Tibial nerve (tissue), 4 donors: ENCODE measurements at places on chromosomes 16 and 17. TPM values are rescaled to one million over a fixed set of nuclear protein-coding genes. Genes with fewer than 3 reads are reported as not detected.

GRCh38 chr16:69424935-69425784 lies 741 bp downstream of the CYB5B start:
- H3K36me3 ChIP-seq = no peaks in the 10 kb centered on the region
- H3K27me3 ChIP-seq = no peaks in the 10 kb centered on the region
- peak overlapping the region; percentile 34 for H3K27ac ChIP-seq
- peaks cover 4% of the 10 kb centered on the region for H3K4me1 ChIP-seq
- H3K4me3 ChIP-seq = peak overlapping the region; percentile 88

GRCh38 chr17:1713878-1714426 lies 3.8 kb upstream of the TLCD2 start:
- H3K36me3 ChIP-seq = no peaks in the 10 kb centered on the region
- H3K4me3 ChIP-seq = peak overlapping the region; percentile 65

DNA sequence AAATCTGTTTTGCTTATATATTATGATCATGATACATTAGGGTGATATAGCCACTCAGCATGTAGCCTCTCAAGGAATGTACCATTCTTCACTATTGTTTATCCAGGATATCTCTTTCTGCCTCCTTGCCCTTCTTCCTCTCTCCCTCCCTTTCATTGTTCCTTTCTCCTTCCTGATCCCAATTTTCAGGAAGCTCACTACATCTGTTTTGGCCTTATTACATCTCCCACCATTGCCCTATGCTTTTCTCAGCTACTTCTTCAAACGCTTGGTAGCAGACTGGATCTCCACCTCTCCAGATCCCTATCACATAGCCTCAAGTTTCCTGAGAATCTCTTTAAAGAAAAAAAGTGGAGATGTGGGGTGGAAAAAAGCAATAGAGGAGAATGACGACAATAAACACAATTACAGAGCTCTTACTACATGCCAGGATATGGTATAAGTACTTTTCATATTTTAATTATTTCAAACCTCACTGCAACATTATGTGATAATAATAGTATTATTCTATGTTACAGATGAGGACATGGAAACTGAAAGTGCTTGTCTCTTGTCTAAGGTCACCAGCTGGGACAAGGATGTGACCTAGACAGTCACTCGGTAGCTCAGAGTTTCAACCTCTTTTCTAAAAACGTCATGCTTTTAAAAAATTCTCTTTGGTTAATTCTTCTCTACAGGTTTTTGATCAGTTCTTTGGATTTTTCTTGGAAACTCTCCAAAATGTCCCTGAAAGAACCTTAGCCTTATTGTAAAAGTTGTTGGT lies 959.1 kb downstream of the CDH11 start:
- H3K36me3 ChIP-seq = no peaks in the 10 kb centered on the region
- no peak overlapping the region for H3K27ac ChIP-seq
- no peak overlapping the region for H3K4me3 ChIP-seq
- no peak for DNase-seq

GRCh38 chr17:59642565-59642964 lies 22.9 kb downstream of the CLTC start:
- H3K27me3 ChIP-seq = no peaks in the 10 kb centered on the region
- DNase-seq = no peak
- H3K4me1 ChIP-seq = no peaks in the 10 kb centered on the region
- H3K4me3 ChIP-seq = no peak overlapping the region

DNA sequence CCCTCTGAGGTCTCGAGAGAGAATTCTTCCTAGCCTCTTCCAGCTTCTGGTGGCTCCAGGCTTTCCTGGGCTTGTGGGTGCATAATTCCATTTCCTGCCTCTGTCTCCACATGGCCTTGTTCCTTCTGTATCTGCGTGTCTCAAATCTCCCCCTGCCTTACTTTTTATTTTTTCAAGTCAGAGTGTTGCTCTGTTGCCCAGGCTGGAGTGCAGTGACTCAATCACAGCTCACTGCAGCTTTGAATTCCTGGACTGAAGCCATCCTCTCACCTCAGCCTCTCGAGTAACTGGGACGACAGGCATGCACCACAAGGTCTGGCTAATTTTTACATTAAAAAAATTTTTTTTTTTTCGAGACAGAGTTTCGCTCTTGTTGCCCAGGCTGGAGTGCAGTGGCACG lies 120.6 kb downstream of the SHISA9 start:
- H3K27ac ChIP-seq = no peak overlapping the region
- H3K4me1 ChIP-seq = no peaks in the 10 kb centered on the region
- H3K36me3 ChIP-seq = no peaks in the 10 kb centered on the region
- no peaks in the 10 kb centered on the region for H3K27me3 ChIP-seq
- DNase-seq = no peak

DNA sequence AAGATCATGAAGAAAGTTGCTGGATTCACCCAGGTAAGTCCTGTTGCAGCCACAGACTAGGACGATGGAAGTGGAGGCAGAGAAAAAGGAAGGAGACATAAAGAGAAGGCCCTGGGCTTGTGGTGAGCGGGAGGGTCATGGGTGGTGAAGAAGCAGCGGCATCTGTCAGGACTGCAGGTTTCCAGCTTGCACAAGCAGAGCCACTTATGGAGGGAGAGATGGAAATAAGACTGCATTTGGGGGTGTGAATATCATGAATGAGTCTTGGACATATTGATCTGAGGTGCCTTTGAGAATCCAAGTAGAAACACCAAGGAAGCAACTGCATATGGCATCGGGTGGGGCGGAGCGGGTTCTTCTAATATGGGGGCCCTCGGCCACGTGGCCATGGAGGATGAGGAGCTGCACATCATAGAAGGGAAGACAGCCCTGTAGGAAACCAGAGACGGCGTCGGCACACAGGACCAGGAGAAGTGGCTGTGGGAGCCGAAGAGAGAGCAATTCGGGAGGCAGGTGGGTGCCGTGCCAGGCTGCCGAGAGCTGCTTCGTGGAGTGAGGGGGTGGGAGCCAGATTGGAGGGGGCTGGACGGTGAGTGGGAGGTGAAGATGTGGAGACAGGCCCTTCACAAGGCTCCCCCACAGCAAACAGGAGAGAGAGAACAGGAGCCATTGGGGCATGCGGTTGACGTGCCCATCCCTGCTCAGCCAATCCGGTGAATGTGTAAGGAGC lies 243.5 kb downstream of the GSG1L start:
- no peak for DNase-seq
- H3K36me3 ChIP-seq = no peaks in the 10 kb centered on the region
- H3K4me1 ChIP-seq = no peaks in the 10 kb centered on the region
- H3K27ac ChIP-seq = no peak overlapping the region

DNA sequence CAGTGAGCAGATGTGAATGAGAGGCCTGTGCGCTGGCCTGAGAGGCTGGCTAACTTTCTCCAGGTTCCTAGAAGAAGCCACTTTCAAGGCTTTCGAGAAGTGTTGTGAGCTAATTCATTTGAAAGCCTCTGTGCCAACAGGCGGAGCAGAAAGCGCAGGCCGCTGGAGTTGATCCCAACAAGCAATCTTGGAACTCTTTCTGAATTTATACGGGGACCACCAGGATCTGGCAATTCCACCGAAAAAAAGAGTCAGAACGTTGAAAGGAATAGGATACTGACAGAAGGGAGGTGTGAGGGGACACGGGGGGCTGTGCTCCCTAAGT lies 71.3 kb upstream of the METRNL start:
- H3K4me3 ChIP-seq = no peak overlapping the region
- no peak overlapping the region for H3K27ac ChIP-seq
- no peaks in the 10 kb centered on the region for H3K4me1 ChIP-seq
- H3K27me3 ChIP-seq = no peaks in the 10 kb centered on the region
- no peaks in the 10 kb centered on the region for H3K36me3 ChIP-seq

DNA sequence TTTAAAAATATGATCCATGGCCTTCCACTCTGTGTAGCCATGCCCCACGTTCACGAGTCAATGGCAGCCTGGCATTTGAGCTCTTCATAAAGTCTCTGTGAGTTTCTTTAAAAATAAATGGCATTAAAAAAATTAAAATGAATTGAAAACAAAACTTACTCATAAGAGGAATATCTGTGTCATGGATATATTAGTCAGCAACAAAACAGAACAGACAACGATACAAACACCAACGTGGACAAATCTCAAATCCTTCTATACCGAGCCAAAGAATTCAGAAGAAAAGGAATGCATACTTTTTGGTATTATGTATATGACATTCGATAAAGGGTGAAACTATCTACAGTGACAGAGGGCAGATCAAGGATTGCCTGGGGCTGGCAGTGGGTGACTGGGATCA lies 8.2 kb upstream of the CMIP start:
- no peak overlapping the region for H3K27ac ChIP-seq
- no peak overlapping the region for H3K4me3 ChIP-seq
- DNase-seq = no peak
- no peaks in the 10 kb centered on the region for H3K36me3 ChIP-seq

GRCh38 chr17:46837521-46837920 lies 13.9 kb upstream of the WNT9B start:
- no peak overlapping the region for H3K4me3 ChIP-seq
- no peak for DNase-seq
- H3K4me1 ChIP-seq = no peaks in the 10 kb centered on the region
- H3K27me3 ChIP-seq = no peaks in the 10 kb centered on the region
- H3K27ac ChIP-seq = no peak overlapping the region
- H3K36me3 ChIP-seq = no peaks in the 10 kb centered on the region

- DNase-seq = no peak
- peaks cover 42% of the 10 kb centered on the region for H3K4me1 ChIP-seq
- H3K27ac ChIP-seq = no peak overlapping the region
- no peaks in the 10 kb centered on the region for H3K36me3 ChIP-seq
Measured at GRCh38 chr17:49512296-49513043, 17.4 kb downstream of the NGFR start.

GRCh38 chr16:52366983-52367382 lies 180.0 kb downstream of the TOX3 start:
- H3K27ac ChIP-seq = no peak overlapping the region
- no peaks in the 10 kb centered on the region for H3K27me3 ChIP-seq
- no peaks in the 10 kb centered on the region for H3K4me1 ChIP-seq
- no peak overlapping the region for H3K4me3 ChIP-seq

GRCh38 chr16:62549875-62550274 lies 513.6 kb upstream of the CDH8 start:
- no peak for DNase-seq
- no peaks in the 10 kb centered on the region for H3K27me3 ChIP-seq
- no peak overlapping the region for H3K4me3 ChIP-seq

- H3K27ac ChIP-seq = no peak overlapping the region
- no peak for DNase-seq
- H3K4me3 ChIP-seq = no peak overlapping the region
- H3K4me1 ChIP-seq = peaks cover 6% of the 10 kb centered on the region
- peaks cover 91% of the 10 kb centered on the region for H3K36me3 ChIP-seq
Measured at GRCh38 chr16:30666681-30667080, 8.4 kb downstream of the FBRS start.

DNA sequence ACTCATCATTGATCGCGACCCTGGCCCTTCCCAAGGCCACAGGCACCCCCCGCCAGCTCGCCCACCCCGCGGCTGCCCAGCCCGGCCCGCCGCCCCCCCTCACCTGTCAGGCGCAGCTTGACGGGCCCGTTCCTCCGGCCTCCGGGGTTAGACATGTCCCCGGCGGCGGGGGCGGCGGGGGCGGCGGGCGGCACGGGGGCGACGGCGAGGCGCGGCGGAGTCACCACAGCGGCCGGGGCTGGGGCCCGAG lies 456 bp downstream of the SMURF2 start:
- H3K36me3 ChIP-seq = no peaks in the 10 kb centered on the region
- no peaks in the 10 kb centered on the region for H3K27me3 ChIP-seq
- DNase-seq = no peak
- peak overlapping the region; percentile 54 for H3K4me3 ChIP-seq
- H3K4me1 ChIP-seq = peaks cover 7% of the 10 kb centered on the region

DNA sequence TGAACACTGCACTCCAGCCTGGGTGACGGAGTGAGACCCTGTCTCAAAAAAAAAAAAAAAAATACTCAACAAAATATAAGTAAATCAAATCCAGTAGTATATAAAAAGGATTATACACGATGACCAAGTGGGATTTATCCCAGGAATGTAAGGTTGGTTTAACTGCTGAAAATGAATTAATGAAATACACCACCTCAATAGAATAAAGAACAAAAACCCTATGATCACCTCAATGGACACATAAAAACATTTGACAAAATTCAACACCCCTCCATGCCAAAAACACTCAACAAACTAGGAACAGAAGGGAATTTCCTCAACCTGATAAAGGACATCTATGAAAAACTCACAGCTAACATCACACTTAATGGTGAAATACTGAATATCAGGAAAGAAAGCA lies 6.6 kb downstream of the MIS12 start:
- H3K4me3 ChIP-seq = no peak overlapping the region
- no peaks in the 10 kb centered on the region for H3K27me3 ChIP-seq
- no peak overlapping the region for H3K27ac ChIP-seq
- peaks cover 12% of the 10 kb centered on the region for H3K4me1 ChIP-seq
- no peak for DNase-seq

GRCh38 chr17:3318336-3318735 lies 20.2 kb upstream of the OR3A1 start:
- H3K36me3 ChIP-seq = no peaks in the 10 kb centered on the region
- H3K4me3 ChIP-seq = no peak overlapping the region
- no peaks in the 10 kb centered on the region for H3K27me3 ChIP-seq
- no peak for DNase-seq

GRCh38 chr17:62965174-62965685 lies 805 bp upstream of the TANC2 start:
- no peaks in the 10 kb centered on the region for H3K36me3 ChIP-seq
- H3K27me3 ChIP-seq = no peaks in the 10 kb centered on the region
- peaks cover 16% of the 10 kb centered on the region for H3K4me1 ChIP-seq
- DNase-seq = no peak
- H3K4me3 ChIP-seq = peak overlapping the region; percentile 22

DNA sequence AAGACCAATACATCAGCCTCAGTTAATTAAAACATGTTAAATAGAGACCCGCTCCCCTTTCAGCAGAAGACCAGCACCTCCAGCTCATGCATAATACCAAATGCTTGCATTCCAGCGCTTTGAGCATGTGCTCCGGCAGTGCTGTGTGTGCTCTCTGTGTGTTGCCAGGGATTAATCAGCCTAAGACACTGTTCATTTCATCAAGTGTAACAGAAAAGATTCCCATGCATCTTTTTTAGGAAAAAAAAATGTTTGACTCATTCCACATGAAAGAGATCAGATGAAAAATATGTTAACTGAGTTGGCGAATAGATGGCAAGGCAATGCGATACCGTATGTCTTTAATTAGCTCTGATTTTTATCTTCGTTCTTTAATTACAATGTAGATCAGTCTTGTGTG lies 187.6 kb downstream of the RPTOR start:
- H3K36me3 ChIP-seq = no peaks in the 10 kb centered on the region
- no peak overlapping the region for H3K4me3 ChIP-seq
- no peaks in the 10 kb centered on the region for H3K4me1 ChIP-seq
- no peaks in the 10 kb centered on the region for H3K27me3 ChIP-seq
- no peak overlapping the region for H3K27ac ChIP-seq

- no peak overlapping the region for H3K4me3 ChIP-seq
- H3K36me3 ChIP-seq = no peaks in the 10 kb centered on the region
- no peaks in the 10 kb centered on the region for H3K27me3 ChIP-seq
- DNase-seq = no peak
Measured at GRCh38 chr16:5449901-5450300, 352.3 kb upstream of the EEF2KMT start.

Gene DBNDD1
- 1.5 TPM for total RNA-seq

Gene NPIPA8
- not detected for total RNA-seq

Gene TTYH2
- 27.2 TPM for total RNA-seq

Gene RUNDC1
- total RNA-seq = 11.4 TPM

Gene G6PC1
- total RNA-seq = not detected

Gene SLC16A11
- not detected for total RNA-seq
